ENCODE measurements at places on chromosomes 5 and 9. TPM values are rescaled to one million over a fixed set of nuclear protein-coding genes. Genes with fewer than 3 reads are reported as not detected.

DNA sequence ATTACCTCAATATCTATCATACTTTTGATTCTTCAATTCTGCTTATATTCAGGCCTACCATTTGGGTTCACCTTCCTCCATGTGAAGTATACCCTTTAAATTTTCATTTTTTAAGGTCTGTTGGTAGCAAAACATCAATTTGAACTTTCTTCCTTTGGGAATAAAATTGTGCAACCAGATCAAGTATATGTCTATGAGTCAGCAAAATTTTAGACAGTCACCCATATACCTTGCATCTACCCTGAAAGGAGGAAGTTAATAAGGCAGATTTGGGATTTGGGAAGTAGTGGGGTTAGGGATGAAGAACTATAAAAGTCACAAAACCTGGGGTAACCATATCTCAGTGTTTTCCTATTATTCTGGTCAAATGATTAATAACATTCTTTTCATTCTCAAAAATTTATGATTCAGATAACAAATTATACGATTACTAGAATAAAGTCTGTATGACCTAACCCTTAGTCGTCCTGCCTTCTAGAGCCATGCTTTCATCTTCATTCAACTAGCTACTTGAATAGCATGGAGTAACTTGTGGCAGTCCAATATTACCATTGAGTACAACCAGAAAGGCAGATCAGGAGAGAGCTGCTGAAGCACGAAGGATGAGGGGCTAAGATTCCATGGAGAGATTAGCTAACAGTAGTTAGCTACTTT lies 2.8 kb upstream of the IL33 start:
- H3K27ac ChIP-seq, result no peak overlapping the region
- DNase-seq, result no peak
- H3K4me3 ChIP-seq, result no peak overlapping the region
- H3K36me3 ChIP-seq, result no peaks in the 10 kb centered on the region

GRCh38 chr9:136363949-136364748 lies 605 bp upstream of the DNLZ start:
- H3K36me3 ChIP-seq, result no peaks in the 10 kb centered on the region
- no peak for DNase-seq
- H3K27me3 ChIP-seq, result no peaks in the 10 kb centered on the region
- no peak overlapping the region for H3K27ac ChIP-seq
- H3K4me1 ChIP-seq, result peaks cover 10% of the 10 kb centered on the region
- H3K4me3 ChIP-seq, result peak overlapping the region; percentile 42

DNA sequence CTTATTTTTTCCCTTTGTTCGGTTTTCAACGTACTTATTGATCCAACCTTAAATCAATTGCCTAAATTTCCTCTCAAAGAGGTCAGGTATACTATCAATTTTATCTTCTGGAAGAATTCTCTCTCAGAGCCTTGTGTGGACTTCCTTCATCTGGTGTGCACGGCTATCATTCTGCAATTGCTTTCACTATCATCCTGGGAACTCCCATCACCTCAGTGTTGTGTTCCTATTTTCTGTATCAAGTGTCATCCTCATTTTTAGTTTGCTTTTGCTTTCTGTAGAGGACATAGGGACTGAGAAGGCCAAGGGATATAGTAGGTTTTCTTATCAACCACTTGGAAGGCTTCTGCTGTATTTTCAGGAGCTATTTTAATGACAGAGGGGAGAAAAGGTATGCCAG lies 11.3 kb downstream of the STOM start:
- peak overlapping the region; percentile 6 for H3K4me3 ChIP-seq
- H3K4me1 ChIP-seq, result peaks cover 23% of the 10 kb centered on the region
- DNase-seq, result no peak
- H3K36me3 ChIP-seq, result no peaks in the 10 kb centered on the region

DNA sequence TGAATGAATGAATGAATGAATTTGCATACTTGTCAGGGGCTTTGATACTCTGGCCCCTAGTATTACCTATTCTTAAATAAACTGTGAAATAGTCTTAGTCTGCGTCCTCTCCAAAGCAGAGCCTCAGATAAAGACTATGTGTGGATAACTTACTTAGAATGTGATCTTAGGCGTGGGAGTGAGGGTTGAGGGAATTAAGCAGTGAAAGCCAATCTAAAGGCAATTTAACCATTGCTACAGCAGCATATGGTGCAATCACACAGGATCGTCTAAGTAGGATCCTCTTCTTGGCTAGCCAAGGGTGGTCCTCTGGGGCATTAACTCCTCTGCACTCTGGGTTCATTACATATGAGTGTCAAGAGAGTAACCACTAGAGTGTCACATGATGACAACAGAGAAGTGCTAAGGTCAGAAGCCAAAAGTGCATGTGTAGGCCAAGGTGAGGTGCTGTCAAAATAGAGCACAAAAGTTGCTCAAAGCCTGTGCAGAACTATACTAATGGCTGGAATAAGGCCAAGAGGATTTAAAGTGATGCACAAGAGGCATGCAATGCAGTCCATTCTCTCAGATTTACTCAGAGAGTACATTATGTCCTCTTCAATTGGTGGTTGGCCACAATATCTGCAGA lies 274.4 kb upstream of the SEMA6A start:
- H3K36me3 ChIP-seq, result no peaks in the 10 kb centered on the region
- no peaks in the 10 kb centered on the region for H3K4me1 ChIP-seq
- no peak overlapping the region for H3K27ac ChIP-seq
- DNase-seq, result no peak

GRCh38 chr9:91643481-91644077 lies 219.9 kb upstream of the NFIL3 start:
- no peak overlapping the region for H3K27ac ChIP-seq
- no peak for DNase-seq
- no peak overlapping the region for H3K4me3 ChIP-seq

DNA sequence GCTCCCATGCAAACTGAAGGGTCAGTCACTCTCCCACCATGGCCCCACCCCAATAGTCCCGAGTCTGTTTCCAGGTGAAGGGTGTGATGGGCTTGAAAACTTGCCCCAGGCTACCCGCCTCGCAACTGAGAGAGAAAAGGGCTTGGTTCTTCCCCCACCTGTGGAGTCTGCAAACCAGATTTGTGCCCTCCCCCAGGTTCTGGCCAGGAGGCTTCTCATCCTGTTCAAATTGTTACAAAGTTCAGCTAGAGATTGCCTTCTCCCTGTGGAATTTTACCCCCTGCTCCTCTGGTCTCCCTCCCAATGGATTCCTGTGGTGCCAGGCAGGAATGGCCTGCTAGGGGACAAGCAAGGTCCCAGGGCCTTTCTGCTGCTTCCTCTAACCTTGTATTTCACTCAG lies 93.1 kb upstream of the ACO1 start:
- no peaks in the 10 kb centered on the region for H3K36me3 ChIP-seq
- DNase-seq, result no peak
- no peaks in the 10 kb centered on the region for H3K27me3 ChIP-seq
- H3K4me3 ChIP-seq, result no peak overlapping the region
- H3K27ac ChIP-seq, result no peak overlapping the region

DNA sequence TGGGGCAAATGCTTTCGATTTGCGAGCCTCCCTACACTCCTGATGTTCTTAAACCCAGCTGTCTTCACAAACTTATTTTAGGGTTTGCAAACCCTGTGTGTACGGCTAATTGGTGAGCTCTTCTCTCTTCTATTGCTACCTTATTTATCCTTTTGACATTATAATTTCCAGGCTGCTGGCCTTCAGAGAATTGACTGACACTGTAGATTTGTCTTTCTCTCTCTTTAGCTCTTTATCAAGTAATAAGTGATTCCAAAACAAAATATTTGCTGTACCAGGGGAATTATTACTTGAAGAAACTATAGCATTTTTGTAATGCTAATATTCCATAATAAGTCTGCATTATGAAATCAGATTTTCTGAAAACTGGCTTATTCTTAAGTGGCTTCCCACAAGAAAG lies 92.5 kb downstream of the NPR3 start:
- no peak for DNase-seq
- no peak overlapping the region for H3K4me3 ChIP-seq
- H3K36me3 ChIP-seq, result no peaks in the 10 kb centered on the region
- no peaks in the 10 kb centered on the region for H3K27me3 ChIP-seq

DNA sequence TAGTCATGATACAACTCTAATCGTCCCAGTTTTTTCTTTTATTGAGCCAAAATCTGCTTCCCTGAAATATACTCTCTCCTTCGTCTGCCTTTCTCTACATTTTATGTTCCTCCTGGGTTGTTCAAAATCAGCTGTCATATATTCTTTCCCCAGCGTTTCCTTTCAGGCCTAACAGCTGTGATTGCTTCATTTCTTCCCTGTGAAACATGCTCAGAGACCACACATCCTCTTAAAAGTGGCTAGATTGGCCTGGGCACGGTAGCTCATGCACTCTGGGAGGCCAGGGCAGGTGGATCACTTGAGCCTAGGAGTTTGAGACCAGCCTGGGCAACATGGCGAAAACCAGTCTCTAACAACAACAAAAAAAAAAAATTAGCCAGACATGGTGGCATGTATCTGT lies 25.1 kb downstream of the NFX1 start:
- H3K27me3 ChIP-seq, result no peaks in the 10 kb centered on the region
- no peak for DNase-seq
- H3K36me3 ChIP-seq, result peaks cover 41% of the 10 kb centered on the region

DNA sequence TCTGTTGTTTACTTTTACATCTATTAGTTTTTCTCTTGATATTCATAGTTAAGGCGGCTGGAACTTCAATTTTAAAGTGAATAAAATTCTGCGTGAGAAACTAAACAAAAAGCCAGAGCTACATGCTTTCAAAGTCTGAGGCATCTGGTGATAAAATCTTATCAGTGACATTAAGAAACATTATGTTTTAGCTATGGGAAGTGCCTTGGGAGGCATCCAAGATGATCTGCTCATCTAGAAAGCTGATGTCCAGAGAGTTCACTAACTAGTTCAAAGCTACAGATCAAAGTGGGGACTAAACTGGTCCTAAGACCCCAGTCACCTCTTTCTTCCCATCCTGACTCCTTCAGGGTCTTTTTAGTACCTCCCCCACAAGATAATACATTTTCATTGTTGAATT lies 37.2 kb downstream of the MRPS27 start:
- H3K27me3 ChIP-seq, result no peaks in the 10 kb centered on the region
- H3K27ac ChIP-seq, result no peak overlapping the region
- H3K4me1 ChIP-seq, result no peaks in the 10 kb centered on the region
- H3K4me3 ChIP-seq, result no peak overlapping the region
- H3K36me3 ChIP-seq, result peaks cover 9% of the 10 kb centered on the region
- no peak for DNase-seq

DNA sequence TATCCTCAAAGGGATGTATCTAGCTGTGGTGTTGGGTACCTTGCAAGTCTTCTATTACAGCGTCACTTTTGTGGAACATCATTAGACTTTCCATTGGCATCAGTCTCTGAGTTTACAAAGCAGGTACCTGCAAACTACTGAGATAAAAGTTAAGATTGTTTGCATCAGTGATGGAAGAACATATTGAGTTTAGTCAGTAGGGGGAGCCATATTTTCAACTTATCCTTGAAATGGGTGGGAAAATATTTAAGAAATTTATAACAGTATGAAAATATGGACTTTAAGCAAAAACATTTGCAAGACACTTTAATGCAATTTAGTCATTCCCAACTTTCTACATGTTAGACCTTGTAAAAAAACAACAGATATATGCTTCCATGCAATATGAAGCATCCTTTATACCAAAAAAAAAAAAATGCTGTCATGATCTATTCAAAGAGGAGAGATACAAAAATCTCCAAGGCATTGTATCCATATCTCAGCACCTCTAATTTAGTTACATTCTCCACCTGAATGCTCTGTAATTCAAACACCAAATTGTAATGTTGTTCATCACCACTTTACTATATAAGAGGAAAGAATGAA lies 98.6 kb upstream of the ADAMTS19 start:
- no peak overlapping the region for H3K27ac ChIP-seq
- H3K27me3 ChIP-seq, result no peaks in the 10 kb centered on the region
- H3K36me3 ChIP-seq, result no peaks in the 10 kb centered on the region

- H3K4me1 ChIP-seq, result no peaks in the 10 kb centered on the region
- no peaks in the 10 kb centered on the region for H3K36me3 ChIP-seq
- H3K4me3 ChIP-seq, result no peak overlapping the region
- no peaks in the 10 kb centered on the region for H3K27me3 ChIP-seq
- no peak overlapping the region for H3K27ac ChIP-seq
- DNase-seq, result no peak
Observed at GRCh38 chr5:143924311-143924978, 112.5 kb downstream of the HMHB1 start.

DNA sequence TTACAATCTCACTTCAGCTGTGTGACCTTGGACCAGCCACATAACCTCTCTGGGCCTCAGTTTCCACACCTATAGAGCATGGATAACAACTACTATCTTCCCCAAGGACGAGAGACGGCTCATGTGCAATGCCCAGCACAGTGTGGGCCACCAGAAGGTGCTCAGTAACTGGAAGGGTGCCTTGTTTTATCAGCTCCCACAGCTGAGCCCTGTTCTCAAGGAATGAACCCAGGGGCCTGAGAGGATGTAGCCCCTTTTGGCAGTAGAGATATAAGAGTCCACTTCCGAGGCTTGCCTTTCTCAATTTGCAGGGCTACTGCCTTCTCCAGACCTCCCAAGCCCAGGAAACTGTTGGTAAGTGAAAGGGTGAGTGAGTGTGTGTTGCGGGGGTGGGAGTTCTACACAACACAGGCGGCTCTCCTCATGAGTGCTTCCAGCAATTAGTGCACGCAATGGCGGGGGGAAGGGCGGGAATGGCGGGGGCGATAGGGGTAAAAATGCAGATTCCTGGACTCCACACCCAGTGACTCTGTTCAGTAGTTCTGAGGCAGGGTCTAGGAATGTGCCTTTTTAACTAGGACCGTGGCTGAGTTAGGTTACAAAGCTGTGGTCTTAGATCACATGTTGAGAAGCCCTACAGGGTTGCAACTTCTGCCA lies 185.1 kb downstream of the FSTL4 start:
- no peak overlapping the region for H3K27ac ChIP-seq
- H3K27me3 ChIP-seq, result peaks cover 1% of the 10 kb centered on the region
- H3K4me1 ChIP-seq, result 0 out of 2 replicates have a peak, but pooled peaks cover 4% of the 10 kb centered on the region
- H3K4me3 ChIP-seq, result no peak overlapping the region
- no peaks in the 10 kb centered on the region for H3K36me3 ChIP-seq

DNA sequence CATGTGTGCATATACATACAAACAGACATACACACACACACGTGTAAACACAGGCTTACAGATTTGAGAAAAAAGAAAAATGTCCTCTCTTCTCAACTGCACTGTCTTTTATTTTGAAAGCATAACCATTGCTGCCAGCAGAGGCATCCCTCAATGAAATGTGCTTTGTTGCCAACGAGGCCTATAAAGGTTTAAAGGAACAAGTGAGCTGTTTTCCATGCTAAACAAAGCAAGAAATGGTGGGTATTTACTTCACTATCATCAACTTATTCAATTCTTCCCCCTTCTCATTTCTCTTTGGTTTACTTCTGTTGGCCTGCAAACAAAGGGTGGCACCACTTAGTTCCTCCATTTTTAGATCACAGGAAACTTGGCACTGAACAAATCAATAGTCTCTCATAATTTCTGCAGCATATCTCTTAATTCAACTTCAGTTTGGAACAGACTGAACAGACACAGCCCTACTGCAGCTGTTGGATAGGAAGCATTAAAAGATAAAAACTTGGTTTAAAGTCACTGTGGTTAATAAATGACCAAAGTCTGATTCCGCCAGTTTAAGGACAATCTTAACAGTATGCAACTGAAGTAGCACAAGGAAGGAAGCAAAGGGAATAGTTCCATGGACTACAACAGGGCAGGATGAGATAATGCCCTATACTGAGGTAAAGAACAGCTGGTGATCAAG lies 21.7 kb downstream of the TTC33 start:
- no peaks in the 10 kb centered on the region for H3K36me3 ChIP-seq
- H3K27ac ChIP-seq, result no peak overlapping the region
- H3K4me3 ChIP-seq, result no peak overlapping the region
- no peak for DNase-seq
- H3K27me3 ChIP-seq, result no peaks in the 10 kb centered on the region
- H3K4me1 ChIP-seq, result no peaks in the 10 kb centered on the region

GRCh38 chr5:160187091-160187490 lies 42.2 kb upstream of the FABP6 start:
- H3K27ac ChIP-seq, result no peak overlapping the region

Gene SURF2
- polyA plus RNA-seq, result 41.2 TPM

Gene MARCOL
- polyA plus RNA-seq, result not detected
